Right lobe of liver (tissue), 6 donors: ENCODE measurements at places on chromosomes 16 and 17. TPM values are rescaled to one million over a fixed set of nuclear protein-coding genes. Genes with fewer than 3 reads are reported as not detected.

GRCh38 chr16:4624827-4625559, 367 bp downstream of the MGRN1 start:
- peak; percentile 66 for DNase-seq

GRCh38 chr17:14228903-14229302, 7.8 kb downstream of the CDRT15 start:
- no peak for DNase-seq

- DNase-seq = peak; percentile 78
These were observed 46.3 kb downstream of the ZNF652 start for GRCh38 chr17:49315551-49316257.

DNA sequence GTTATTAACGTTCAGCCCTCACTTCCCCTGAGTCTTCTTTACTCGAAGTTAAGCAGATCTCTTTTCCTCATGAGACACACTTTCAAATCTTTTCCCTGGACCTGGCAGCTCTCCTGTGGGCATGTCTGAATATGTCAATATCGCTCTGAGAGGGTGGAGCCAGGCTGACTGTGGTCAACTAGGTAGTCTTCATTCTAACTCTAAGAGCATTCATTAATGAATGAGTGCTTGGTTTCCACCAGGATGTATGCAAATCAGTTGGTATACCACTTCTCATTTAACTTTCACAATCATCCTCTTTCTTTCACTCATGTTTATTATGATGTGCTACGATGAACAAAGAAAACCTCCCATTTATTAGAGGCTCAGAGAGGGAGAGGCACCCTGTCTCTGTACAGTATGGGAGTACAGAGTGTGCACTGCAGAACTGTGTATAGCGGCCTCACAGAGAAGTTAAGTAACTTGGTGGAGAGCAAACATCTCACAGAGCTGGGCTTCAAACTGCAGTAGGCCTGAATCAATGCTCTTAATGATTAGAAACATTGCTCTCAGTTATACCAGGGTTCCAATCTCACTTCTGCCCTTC, 39.9 kb downstream of the OTOA start:
- DNase-seq = no peak

GRCh38 chr16:15509051-15509592, 74.7 kb downstream of the BMERB1 start:
- no peak for DNase-seq

The SEPTIN12 gene
- not detected for total RNA-seq
